Cerebellum (tissue), 4 donors: ENCODE measurements at places on chromosomes 11 and 22. TPM values are rescaled to one million over a fixed set of nuclear protein-coding genes. Genes with fewer than 3 reads are reported as not detected.

Gene SLC37A4
- 10.0 TPM for total RNA-seq

Gene APOBEC3G
- 2.2 TPM for total RNA-seq

Gene BTBD18
- not detected for total RNA-seq

Gene KDELR3
- total RNA-seq, result 1.5 TPM

Gene HORMAD2
- 0.27 TPM for total RNA-seq

Gene ZBTB3
- 12.2 TPM for total RNA-seq

Gene C1QTNF4
- 17.7 TPM for total RNA-seq

Gene HEPHL1
- total RNA-seq, result not detected

Gene RIMBP3B
- total RNA-seq, result 0.27 TPM

Gene DEFB131B
- total RNA-seq, result not detected

Gene PDE2A
- total RNA-seq, result 8.4 TPM

Gene XKR3
- total RNA-seq, result not detected

Gene OOSP4B
- total RNA-seq, result not detected

Gene PRCP
- total RNA-seq, result 40.0 TPM

Gene OR2AG1
- total RNA-seq, result not detected

Gene MRGPRE
- total RNA-seq, result 0.27 TPM

Gene MRPL21
- 25.0 TPM for total RNA-seq

Gene OR52K1
- total RNA-seq, result 0.09 TPM

Gene CST6
- not detected for total RNA-seq

Gene LRRC55
- total RNA-seq, result 12.7 TPM

Gene SLC7A4
- total RNA-seq, result 2.0 TPM

Gene ST14
- total RNA-seq, result 0.54 TPM

Gene LBHD1
- total RNA-seq, result 5.1 TPM

Gene PGA5
- not detected for total RNA-seq

Gene LRRC4C
- 62.0 TPM for total RNA-seq

Gene FAM83F
- 0.36 TPM for total RNA-seq

Gene LIPT2
- total RNA-seq, result 2.7 TPM

Gene LMNTD2
- total RNA-seq, result not detected

Gene CALCB
- 2.6 TPM for total RNA-seq

Gene KCNK4
- 2.0 TPM for total RNA-seq

Gene DGCR6
- total RNA-seq, result 8.6 TPM

Gene MRPL11
- total RNA-seq, result 13.1 TPM

Gene TMPRSS5
- total RNA-seq, result 0.54 TPM

Gene RAB38
- 2.2 TPM for total RNA-seq

Gene OR5A1
- total RNA-seq, result not detected

Gene ADM2
- 0.09 TPM for total RNA-seq

Gene RBMXL2
- 0.64 TPM for total RNA-seq

Gene OR4D5
- total RNA-seq, result not detected

Gene HINFP
- 31.0 TPM for total RNA-seq

Gene MS4A7
- 3.5 TPM for total RNA-seq

Gene CLDN5
- 52.7 TPM for total RNA-seq

Gene NNMT
- 0.45 TPM for total RNA-seq
